Stimulated activated CD8-positive, alpha-beta memory T cell treated with anti-CD3 and anti-CD28 coated beads, Interleukin-7, amount 100 ng/mL, for 24 hours (primary cell): ENCODE measurements at places on chromosomes 1 and 21.

DNA sequence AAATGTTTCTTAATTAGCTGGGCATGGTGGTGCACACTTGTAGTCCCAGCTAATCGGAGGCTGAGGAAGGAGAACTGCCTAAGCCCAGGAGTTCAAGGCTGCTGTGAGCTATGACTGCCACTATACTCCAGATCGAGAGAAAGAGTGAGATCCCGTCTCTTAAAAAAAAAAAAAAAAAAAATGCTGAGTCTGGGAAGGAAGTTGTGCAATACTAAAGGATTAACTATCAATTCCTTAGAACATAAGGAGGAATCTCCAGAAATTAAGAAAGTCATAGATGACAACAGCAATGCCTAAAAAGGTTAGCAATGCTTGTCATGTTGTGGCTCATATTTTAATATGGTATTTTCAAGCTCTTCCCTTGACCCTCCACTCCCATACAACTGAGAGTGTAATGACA, 5.3 kb downstream of the LUZP1 start:
- DNase-seq: no peak

DNA sequence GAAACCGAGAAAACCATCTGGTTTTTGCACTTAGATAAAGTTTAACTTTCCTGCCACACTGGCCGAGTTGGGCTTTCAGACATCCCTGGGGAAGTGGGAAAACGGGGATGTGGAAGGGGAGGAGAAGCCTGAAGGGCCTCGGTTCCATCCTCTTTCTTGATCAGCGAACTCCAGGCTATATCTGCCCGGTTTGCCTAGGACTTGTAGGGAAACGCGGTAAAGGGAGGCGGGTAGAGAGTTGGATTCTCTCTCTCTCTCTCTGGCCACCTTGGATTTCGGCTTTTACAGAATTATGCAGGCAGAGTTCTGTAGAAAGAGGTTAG, 4.6 kb upstream of the LHX8 start:
- no peak for DNase-seq

- no peak for DNase-seq
Measured at GRCh38 chr1:17979815-17980214, 127.8 kb upstream of the IGSF21 start.

DNA sequence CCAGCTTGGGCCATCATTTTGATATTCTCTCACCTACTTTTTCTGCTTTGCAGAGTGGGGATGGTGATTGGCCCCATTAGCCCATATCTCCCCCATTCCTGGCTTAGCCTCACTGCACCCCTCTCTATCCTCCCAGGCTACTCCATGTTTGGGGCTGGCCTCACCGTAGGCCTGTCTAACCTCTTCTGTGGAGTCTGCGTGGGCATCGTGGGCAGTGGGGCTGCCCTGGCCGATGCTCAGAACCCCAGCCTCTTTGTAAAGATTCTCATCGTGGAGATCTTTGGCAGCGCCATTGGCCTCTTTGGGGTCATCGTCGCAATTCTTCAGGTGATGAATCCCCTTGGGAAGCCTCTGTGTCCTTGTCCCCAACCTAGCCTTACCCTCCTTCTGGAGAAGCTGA, 2.1 kb upstream of the B4GALT2 start:
- no peak for DNase-seq

GRCh38 chr1:61230523-61230922, 148.2 kb downstream of the NFIA start:
- DNase-seq: no peak

GRCh38 chr1:111347026-111347425, 56.4 kb downstream of the CHIA start:
- no peak for DNase-seq

GRCh38 chr1:40627987-40628902, 37.2 kb downstream of the RIMS3 start:
- no peak for DNase-seq

- DNase-seq: no peak
Measured at GRCh38 chr1:53473463-53473862, 14.3 kb downstream of the DMRTB1 start.

DNA sequence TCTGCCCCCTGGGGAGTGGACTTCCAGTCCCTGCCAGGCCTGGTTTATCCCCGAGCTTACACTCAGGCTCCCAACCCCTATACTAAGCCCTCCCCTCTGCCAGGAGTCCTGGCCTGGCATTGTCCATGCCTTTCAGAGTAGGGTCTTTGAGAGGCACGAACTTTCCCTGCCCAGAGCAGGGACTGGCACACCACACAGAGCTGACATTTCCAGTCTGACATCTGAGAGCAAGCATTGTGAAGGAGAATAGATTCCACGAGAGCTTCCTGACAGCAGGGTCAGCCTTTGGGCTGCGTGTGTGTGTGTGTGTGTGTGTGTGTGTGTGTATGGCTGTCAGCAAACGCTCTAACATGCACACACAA, 59.5 kb upstream of the LAPTM5 start:
- no peak for DNase-seq

DNA sequence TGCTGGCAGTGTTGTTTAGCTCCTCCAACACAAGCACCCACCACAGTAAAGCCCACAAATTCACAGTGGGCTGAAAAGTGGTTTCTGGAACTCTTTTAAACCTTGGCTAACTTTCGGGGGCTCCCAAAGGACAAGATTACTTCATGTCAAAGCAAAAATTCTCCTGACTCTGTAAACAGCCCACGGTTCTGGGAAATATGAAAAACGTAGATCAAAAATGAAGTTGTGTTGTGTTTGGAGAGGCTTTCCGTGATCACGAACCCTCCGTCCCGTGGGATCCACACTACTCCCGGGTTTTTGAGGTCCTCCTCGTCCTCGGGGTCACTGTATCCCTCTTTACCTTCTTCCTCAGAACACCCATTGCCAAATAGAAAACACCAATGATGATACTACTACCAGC, 159.0 kb upstream of the RUNX1 start:
- no peak for DNase-seq

DNA sequence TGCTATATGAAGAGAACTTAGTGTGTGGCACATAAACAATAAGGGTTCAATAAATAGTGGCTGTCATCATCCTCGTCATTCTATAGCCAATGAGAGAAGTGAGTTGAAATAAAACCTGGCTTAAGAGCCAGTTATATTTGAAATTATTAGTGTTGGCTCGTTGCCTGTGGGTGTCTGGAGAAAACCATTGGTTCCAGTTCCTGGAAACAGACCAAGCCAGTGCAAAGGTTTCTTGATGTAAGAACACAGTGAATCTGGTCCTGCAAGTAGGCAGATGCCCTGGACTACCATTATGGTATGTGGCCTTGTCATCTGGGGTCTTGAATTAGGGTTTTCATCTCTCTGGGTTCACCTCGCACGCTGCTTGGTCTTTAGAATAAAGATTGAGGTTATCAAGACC, 43.3 kb downstream of the URB2 start:
- DNase-seq: no peak

GRCh38 chr1:183926983-183927382, 110.5 kb downstream of the COLGALT2 start:
- no peak for DNase-seq

- DNase-seq: no peak
Measured at GRCh38 chr1:30842697-30843354, 65.7 kb downstream of the SDC3 start.

DNA sequence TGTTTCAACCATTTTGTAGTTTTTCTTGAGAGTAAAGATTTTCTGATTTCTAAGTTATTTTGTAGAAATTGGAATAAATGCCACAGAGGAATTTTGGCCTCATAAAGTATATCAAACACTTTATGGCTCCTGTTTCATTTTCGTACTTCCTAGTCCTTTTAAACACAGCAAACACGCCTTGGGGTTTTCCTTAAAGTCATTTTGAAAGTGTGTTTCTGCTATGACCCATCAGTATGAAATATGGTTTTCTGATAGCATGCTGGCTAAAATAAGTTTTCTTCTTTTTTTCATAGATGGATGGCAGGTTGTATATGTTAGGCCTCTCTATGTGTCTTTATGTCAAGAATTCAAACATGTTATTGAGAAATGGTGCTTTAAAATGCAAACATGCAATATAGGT, 940.1 kb upstream of the TMPRSS15 start:
- no peak for DNase-seq

GRCh38 chr21:40688106-40688864, 158.7 kb downstream of the DSCAM start:
- no peak for DNase-seq

DNA sequence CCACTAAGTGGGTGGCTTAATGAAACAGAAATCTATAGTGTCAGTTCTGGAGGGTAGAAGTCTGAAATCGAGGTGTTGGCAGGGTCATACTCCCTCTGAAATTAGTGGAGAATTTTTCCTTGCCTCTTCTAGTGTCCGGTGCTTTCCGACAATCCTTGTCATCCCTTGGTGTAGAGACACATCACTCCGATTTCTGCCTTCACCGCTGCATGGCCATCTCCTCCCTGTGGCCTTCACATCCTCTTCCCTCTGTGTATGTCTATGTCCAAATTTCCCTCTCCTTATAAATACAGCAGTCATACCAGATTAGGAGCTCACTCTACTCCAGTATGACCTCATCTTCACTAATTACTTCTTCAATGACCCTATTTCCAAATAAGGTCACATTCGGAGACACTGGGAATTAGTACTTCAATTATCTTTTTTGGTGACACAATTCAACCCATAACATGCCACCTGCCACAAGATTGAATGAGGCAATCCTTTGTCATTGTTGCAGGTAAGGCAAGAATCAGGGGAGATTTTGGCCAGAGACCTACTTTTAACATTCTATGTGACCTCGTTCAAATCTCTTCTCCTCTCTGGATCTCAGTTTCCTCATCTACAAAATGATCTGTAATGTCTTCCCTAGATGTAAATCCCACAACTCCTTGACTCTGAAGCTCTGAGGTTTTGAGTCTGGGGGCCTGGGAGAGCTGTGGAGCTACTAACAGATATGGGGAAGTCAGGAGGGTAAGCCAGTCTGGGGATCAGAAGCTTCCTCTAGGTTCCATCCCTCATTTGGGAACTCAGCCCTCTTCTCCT, 16.1 kb downstream of the NAV1 start:
- DNase-seq: no peak

DNA sequence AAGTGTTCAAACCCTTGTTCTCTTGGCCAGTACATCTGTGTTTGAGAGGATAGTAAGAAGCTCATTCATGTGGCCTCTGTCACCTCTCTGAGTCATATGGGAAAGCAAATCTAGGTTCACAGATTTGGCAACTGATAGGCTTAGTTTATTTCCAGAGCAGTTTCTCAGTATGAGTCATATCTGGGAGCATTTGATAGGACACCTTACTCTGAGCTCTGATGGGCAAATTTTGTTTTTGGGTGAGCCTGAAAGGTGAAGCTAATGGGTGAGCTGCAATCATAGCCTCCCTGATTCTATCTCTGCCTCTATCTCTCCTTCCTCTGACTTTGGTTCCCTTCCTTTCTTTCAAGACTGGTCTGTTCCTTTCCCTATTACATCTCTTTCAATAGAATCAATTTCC, 134.4 kb downstream of the S1PR1 start:
- no peak for DNase-seq

DNA sequence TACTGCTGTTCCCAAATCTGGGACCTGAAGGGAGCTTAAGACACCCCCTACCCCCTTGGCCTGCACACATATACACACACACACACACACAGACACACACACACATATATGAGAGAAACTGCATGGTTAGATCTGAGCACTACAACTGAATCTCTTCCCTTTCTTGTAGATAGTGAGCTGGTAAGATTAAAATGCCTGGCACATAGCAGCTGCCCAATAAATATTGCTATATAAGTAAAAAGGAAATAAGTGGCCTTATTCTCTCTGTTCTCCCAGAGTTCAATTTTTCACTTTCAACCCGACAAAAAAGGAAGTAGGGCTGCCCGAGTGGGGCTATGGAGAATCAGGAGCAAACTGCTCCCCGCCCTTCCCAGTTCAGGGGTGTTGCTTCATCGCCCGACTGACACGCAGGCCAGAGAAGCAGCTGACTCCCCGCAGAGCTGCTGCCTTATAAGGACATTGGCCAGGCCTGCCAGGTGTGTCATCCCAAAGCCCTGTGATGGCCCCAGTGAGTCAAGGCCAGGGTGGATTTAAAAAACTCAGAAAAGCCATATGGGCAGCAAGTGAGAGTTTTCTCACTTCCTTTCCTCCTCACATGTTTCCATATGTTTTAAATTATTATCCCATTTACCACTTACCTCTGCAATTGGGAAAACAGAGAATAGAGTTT, 106.5 kb upstream of the SLC44A3 start:
- DNase-seq: no peak

- DNase-seq: no peak
Measured at GRCh38 chr1:8345621-8346415, 27.9 kb downstream of the SLC45A1 start.

DNA sequence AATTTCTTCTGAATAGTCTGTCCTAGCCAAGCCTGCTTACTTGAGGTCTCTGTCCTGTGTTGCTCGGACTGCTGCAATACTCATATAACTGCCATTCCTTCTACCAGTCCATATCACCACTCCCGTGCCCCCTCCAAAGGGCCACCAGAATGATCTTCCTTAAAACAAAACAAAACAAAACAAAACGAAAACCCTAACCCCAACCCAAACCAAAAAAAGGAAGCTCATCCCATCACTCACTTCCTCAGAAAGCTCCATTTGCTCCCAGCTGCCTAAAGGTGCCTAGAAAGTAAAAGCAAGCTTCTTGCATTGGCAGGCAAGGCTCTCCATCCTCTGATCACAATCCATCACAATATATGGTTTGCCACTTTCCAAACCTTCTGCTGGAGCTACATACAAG, 20.3 kb downstream of the USP24 start:
- no peak for DNase-seq

GRCh38 chr1:62900566-62900965, 116.6 kb downstream of the ATG4C start:
- DNase-seq: no peak

DNA sequence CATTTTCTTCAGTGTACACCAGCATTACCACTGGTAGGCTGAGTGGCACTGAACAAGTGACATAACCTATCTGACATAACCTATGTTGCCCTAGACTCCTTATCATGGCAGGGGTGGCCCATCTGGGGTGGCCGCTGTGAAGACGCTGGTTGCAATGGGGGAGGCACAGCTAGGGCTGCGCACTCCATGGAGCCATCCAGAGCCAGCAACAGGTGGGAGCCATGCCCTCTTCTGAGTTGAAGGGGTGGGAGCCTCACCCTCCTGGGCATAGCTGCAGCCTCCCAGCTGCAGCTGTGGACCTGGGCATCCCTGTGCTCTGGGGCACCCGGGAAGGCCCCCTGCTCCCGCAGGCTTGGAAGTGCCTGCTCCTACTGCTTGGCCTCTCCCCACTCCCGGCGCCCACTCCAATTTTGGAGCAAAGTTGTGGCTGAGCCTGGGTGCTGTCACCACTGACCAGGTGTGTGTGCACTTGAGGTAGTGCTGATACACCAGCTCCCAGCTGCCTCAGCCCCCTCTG, 52.4 kb upstream of the NTPCR start:
- DNase-seq: no peak

DNA sequence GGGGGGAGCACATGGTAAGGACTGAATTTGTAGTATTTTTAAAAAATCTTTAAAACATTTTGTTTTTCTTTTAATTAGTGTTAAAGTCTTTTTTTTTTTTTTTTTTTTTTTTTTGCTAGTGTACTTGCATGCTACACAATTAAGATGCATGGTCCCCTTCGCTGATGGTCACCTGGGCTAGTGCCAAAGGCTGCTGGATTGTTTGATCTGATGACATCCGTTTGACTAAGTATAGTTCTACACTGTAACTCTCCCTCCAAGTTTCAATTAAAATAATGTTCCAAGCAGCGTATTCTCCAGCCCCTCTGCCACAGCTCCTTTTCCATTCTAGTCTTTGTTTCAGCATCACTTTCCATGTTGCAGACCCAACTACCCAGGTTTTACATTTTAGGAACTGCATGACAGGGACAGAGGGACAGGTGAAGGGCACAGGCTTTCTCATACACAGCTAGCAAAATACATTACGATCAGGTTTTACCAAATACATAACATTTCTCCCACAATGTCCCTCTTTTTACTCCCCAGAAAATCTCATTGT, 852 bp upstream of the RAVER2 start:
- DNase-seq: no peak
